ENCODE measurements at places on chromosomes 12 and 14.

DNA sequence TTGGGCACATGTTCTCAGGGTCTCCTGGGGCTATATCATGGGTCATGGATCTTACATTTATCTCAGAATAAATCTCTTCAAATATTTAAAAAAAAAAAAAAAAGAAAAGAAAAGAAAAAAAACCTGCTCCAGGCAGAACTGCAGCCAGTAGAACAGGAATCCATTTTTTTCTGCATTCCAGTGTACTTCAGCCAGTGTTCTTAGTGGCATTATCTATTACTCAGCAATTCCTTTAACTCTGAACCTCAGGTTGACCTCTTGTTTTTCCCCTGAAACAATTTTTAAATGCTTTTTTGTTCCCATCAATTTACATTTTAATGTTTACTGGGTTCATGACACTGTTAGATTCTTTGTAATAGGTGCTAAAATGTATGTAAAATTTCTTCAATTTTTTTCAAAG, 66.7 kb upstream of the STXBP6 start:
- no peak for DNase-seq

DNA sequence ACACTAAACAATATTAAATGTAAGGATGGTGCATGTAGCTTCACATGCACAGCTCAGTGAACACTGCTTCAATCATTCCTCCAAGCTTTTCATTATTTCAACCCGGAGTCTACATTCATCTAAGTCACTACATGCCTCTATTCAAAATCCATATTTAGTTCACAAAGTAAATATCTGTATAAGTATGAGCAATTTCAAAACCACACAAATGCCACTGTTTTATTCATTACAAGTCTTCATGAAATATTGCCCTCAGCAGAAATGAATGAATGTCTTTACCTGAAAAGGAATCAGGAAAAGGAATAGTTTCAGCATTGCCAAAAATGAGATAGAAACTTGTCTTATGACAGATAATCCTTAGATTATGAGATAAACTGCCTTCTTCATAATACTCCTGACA, 149.4 kb downstream of the SLC38A4 start:
- DNase-seq = no peak

DNA sequence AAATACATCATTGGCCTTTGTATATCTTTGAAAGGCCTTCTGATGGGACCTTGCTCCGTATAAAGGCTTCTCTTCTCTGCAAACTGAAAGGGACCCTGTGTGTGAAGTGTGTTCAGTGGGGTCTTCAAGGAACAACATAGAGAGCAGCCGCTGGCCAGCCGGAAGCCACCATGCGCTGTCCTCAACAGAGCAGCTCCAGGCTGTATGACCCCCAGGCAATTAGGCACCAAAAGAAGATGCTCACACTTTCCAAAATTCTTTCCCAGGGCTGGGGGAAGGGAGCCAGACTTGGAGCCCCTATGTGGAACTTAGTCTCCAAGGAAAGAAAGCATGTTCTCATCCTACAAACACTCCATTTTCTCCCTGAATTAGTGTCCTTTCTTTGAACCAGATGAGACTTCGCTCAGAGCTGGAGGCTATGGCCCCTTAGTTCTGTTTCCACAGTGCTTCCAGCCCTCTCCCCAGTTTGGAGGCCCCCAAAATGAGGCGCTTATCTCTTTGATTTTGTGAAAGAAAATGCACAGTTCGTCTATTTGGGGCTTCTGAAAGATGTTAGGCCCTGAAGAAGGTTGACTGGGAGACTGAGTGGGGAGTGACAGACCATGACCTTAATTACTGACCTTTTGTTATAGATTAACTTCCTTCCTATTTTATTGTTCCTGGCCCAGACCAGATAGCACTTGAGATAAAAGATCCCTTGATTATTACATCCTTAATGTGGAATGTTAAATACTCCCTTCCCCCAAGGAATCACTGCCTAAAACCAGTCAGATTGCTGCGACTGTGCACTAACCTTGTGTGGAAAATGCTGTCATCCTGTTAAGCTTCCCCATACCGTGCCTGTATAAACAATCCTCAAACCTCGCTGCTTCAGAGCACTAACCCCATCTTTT, 128.3 kb upstream of the FGD4 start:
- DNase-seq = no peak

DNA sequence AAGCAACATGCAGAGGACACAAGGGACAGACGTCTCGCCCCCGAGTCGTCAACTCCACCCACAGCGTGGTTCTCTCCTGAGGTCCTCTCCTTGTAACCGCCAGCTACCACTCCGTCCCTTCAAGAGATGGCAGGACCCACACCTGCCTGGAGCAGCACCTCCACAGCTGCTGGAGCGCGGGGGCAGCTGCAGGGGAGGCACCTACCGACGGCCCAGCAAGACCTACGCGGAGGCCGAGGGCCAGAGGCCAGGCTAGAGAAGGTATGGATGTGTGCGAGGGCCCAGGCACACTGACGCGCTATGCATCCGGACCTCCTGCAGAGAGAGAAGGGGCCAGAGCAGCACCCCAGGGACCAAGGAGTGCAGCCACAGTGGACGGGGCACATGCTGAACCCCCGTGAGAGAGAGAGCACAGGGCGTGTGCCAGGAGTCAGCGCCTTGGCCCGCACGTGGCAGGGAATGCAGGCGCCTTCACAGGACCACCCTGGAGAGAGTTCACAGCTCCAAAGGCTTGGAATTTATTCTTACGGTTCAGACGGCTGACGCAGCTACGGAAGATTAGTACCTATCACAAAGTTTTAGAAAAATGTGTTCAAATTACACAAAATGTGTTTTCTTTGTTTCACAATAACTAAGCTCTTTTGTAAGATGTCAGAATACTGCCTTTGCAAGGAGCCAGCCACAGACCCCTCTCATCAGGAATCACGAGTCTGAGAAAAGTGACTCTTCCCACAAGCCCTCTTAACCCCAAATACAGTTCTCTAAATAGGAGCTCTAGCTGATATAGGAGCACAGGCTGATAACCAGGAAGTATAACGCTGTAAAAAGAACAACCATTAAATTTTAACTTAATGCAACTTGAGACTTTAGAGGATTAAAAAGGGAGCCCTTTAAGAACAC, 36.8 kb downstream of the CDC42BPB start:
- DNase-seq = no peak

- no peak for DNase-seq
Measured at GRCh38 chr12:90020014-90020413, 311.4 kb upstream of the ATP2B1 start.

- DNase-seq = no peak
Measured at GRCh38 chr12:32535288-32535999, 136.1 kb downstream of the FGD4 start.

- DNase-seq = no peak
Measured at GRCh38 chr12:7591531-7591930, 74.2 kb downstream of the APOBEC1 start.

GRCh38 chr14:60206837-60207533, 41.8 kb upstream of the DHRS7 start:
- no peak for DNase-seq

DNA sequence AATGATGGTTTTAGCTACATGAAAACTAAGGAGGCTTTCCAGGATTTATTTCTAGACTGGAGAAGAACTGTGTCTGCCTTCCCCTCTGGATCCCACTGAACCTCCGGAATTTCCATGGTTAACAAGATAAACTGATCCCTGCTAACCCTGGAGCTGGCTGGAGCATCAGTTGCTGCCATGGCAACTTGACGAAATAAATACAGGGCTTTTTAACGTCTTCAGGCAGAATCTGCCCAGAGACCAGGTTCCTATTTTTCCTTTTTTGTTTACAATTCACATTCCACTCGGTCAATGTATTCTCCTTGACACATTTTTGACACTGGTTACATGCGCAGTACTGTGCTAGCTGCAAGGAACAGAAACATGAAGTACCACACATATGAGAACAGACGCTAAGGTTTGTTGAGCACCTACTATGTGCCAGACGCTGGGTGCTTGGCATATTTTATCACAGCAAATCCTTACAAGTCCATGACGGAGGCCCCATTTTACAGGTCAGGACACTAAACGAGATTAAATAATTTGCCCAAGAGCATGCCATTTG, 1.7 kb downstream of the C14orf132 start:
- DNase-seq = no peak

DNA sequence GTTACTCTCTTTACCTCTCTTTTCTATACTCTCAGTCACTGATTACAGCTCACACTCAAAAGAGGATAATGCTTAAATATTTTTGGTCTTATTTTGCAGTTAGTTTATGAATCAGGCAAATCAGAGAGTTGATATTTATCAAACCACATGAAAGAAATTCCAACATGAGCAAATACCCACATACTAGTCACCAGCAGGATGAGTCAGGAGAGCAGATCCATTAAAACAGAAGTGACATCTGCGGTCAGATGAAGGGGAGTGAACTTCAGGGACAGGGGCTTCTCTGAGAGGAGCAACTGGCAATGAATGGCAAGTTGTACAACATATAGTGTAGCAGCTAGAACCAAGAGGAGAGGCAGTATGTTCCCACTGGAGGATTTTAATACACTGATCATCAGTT, 258.7 kb downstream of the SYT10 start:
- DNase-seq = no peak

- DNase-seq = peak; percentile 49
Measured at GRCh38 chr14:50085570-50086320, 30.6 kb downstream of the VCPKMT start.

GRCh38 chr14:54109521-54110120, 153.0 kb upstream of the BMP4 start:
- DNase-seq = no peak

- DNase-seq = no peak
Measured at GRCh38 chr12:122527478-122527944, 462 bp downstream of the KNTC1 start.

DNA sequence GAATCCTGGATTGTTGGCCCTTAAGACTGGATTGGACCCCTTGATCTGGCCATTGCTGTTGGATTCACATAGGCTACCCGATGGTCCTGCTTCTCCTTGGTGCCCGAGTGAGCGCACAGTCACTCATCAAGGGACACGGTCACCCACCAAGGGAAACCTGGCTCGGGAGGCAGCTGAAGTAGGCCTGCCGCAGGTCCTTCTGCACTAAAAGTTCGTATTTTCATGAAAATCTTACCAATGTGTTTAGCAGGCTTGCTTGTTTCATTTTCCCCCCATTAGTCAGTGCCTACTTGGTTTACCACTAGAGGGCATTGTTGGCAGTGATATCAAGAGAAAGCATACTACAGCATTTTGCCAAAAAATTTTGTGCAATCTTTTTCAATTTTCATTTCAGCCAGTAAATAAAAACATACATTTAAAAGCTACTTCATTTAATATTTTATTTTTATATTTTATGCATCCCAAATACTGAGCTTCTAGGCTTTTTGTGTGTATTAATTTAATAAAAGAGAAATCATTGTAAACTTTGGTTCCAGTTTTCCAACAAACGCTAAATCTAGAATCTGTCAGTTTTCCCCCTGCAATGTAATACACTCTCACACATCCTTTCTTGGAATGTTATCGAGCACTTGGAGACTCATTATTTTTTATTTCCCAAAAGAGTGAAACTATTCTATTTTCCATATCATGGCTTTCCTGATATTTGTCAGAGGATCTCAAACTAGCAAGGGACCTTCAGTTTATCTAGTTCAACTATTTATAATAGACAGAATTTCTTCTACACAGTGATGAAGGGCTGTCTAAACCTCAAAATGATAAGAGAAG, 116.7 kb downstream of the LMNTD1 start:
- DNase-seq = no peak

- no peak for DNase-seq
Measured at GRCh38 chr12:82448911-82449578, 90.7 kb downstream of the METTL25 start.

GRCh38 chr14:95493503-95493902, 22.9 kb downstream of the SYNE3 start:
- DNase-seq = no peak

DNA sequence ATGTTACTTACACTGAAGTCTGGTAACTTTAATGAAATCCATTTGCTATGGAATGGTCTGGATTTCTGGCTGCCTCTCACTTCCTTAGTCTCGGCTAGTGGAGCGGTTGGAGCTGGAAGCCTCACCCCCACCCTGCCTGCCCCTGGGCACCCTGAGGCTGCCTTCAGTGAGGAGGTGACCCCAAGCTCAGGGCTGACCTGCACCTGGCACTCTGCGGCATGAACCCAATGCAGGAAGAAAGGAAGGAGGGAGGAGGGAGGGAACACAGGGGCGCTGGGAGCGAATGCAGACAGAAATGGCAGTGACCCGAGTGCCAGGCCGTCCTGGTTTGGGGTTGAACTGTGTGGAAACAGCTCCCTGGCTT, 353.1 kb downstream of the TMEM121 start:
- DNase-seq = no peak

GRCh38 chr12:128930606-128931005, 77.3 kb downstream of the GLT1D1 start:
- DNase-seq = no peak

DNA sequence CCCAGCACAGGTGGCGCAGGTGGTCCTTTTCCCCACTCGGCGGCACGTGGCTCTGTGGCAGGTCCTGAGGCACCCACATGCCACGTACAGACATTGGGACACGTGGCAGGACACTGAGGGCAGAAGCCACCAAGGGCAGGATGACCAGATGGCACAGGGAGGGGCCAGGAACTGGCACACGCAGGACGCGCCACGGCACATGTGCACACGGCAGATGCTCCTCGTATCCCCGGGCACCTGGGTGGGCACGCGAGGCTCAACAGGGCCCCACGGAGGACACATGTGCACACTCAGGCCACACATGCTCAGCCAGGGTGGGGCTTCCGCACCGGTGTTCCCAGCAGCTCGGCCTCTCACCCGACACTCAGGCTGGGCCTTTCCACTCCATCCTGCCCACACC, 52.0 kb downstream of the FBRSL1 start:
- no peak for DNase-seq

DNA sequence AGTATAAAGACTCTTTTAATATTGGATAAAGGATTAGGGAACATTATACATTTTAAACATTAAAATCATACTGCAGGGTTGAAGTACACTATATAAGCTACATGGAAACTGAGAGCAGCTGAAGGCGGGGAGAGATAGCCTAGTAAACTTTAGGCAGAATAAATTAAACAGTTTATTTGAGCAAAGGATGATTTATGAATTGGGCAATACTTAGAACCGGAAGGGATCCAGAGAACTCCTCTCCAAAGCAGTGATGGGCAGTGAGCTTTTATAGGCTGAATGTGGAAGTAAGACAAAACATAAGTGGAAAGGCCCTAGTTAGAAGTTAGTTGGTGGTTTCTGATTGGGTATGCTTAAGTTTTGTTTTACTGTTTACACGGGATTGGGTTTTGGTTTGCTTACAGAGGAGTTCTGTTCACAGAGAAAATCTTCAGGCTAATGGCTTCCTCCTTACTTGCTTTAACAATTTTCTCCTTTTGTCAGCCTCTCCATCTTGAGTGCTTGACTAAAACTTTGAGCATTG, 18.9 kb downstream of the LEMD3 start:
- no peak for DNase-seq

GRCh38 chr12:108381787-108382436, 42.8 kb upstream of the CMKLR1 start:
- DNase-seq = no peak

DNA sequence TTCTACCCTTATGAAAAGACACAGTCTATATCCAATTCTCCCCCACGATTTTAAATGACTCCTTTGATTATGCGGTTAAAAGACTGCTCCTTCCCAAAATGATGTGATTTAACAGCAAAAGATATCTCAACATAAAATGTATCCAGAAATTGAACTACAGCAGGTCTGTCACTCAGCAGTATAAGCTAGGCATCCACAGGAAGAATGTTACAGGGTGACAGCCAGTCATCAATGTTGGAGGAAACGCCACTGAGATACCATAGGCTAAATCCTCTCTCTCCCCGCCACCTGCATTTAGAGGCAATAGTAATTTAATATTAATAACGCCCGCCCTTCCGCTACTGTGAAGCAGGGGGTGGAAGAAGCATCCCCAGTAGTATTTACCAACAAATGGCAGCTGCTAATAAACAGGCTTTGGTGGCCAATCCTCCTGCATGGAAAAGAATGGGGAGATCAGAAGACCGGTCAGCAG, 613 bp downstream of the RECQL start:
- DNase-seq = no peak

All from stimulated activated CD4-positive, alpha-beta T cell treated with anti-CD3 and anti-CD28 coated beads, Interleukin-12 subunit alpha, Interleukin-12 subunit beta, amount 100 ng/mL, for 48 hours (primary cell).